ENCODE measurements at places on chromosomes 4 and X.

DNA sequence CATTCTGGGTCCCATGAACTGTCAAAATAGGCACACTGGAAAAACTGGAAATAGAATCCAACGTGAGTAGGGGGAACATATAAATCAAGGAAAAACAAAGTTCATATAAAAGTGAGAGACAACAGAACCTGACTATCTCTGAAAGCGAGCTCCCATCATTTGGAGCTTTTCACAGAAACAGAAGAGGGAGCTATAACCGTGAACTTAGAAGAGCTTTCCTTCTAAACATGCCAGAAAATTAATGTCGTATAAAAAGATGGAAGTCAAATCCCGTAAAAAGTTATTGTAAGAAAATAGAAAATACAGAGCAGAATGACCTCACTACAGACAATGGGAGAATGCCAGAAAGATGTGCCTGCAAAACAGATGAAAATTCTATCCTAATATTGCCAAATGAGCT lies 23.9 kb upstream of the HSD17B10 start:
- DNase-seq: no peak

GRCh38 chrX:48711929-48712505 lies 15.5 kb downstream of the SUV39H1 start:
- no peak for DNase-seq

GRCh38 chrX:110409925-110410324 lies 51.3 kb downstream of the RTL9 start:
- DNase-seq: no peak

DNA sequence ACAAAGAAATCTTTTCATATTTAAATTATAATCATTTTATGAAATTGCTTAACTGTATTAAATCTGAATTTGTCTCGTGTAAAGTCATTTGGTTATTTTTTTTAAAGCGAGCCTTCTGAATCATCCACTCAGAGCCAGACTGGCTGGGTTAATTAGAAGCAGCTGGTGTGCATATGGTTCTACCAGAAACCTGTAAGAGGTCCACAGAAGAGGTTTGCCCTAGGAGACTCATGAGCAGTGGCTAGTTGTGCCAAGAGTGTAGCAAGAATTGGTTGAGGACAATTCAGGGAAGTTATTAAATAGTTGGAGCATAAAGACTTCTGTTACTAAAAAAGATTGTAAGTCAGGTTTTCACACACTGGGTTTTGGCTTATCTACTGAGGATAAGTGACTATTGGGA lies 267.4 kb downstream of the IL1RAPL2 start:
- no peak for DNase-seq

DNA sequence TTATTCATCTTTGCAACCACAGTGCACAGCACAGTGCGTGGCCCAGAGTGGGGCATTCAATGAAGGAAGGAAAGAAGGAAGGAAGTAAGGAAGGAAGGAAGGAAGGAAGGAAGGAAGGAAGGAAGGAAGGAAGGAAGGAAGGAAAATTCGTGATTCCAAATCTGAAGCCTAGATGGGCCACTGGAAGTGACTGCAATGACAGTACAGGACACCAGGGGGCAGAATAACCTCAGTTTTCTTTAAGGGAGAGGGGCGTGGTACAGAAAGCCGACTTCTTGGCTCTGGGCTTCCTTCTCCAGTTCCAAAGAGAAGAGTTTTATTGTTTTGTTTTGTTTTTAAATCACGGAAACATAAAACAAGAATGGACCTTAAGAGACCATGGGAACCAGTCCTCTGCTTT lies 47.8 kb downstream of the APLN start:
- DNase-seq: peak; percentile 58

DNA sequence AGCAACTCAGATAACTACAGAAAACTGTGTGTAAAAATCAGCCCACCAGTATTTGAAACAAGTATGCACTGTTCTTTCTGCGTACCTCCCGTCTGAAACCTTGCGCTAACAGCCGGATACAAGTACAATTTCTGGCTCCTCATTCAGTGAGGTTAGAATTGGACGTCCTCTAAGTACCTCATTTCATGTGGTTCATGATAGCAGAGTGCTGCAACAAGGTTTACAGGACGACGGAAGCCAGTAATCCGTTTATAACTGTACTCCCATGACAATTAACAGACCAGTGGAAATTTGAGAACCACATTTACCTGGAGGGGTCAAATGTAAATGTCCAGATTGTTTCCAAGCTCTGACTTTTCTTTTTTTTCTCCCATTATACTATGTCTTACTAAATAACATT lies 52.9 kb upstream of the TENM3 start:
- DNase-seq: no peak

- DNase-seq: no peak
These were observed 35.5 kb downstream of the NOP14 start for GRCh38 chr4:2927696-2928075.

GRCh38 chr4:3320361-3321023 lies 27.7 kb downstream of the RGS12 start:
- no peak for DNase-seq

DNA sequence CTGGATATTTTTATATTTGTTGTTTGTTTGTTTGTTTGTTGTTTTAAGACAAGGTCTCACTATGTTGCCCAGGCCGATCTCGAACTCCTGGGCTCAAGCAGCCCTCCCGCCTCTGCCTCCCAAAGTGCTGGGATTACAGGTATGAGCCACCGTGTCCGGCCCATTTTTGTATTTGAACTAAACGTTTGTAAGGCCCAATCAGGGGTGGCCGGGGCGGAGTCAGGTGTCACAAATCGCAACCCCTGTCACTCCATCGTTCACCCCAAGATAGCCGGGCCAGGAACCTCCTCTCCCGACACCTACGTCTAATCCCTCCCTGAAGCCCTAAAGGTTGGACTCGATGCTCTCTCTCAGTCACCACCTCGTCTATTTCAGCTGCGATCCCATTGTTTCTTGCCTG lies 722 bp upstream of the EFHC2 start:
- DNase-seq: peak; percentile 14

DNA sequence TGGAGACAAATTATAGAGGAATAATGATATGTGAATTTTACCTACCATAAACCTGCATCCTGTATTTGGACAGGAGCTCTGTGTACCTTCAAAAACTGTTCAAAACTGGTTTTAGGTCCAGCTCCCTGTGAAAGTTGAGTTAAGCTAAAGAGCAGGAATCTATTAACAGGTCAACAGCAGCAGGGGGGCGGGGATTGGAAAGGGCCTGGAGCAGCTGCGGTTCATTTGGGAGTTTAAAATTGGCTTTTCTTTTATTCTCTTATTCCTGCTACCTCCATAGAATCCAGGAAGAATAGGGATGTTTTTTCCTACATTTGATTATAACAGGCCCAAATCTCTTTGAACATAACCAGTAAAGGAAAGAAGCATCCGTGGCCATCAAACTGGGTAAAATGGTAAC lies 23.8 kb downstream of the SHROOM3 start:
- DNase-seq: no peak

DNA sequence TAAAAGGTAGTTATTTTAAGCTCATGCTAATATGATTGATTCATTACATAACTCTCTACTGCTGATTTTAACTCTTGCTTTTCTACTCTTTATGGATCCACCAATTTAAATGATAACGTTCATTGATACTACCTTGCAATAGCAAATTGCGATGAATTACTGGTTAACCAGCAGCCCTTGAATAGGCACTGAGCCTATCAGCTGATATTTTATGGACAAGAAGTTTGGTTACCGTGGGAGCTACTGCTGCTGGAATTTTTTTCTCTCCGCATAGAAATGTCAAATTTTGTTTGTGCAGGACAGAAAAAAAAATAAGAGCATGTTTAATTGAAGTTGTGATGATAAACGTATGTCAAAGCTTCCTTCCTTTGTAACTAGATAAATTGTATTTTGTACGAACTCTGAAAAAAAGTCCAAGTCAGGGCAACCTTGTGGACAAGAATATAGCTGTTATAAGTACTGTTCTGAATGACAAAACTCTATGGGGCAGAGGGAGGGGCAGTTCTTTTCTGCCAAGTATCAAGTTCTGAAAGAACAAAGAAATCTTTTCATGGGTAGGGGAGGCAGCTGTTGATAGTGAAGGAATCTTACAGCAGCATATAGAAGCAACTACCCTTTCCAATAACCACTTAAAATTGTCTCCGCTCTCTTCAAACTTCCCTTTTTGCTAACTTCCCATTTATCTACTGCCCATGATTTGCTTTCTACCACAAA lies 434.9 kb upstream of the PABPC4L start:
- DNase-seq: no peak

DNA sequence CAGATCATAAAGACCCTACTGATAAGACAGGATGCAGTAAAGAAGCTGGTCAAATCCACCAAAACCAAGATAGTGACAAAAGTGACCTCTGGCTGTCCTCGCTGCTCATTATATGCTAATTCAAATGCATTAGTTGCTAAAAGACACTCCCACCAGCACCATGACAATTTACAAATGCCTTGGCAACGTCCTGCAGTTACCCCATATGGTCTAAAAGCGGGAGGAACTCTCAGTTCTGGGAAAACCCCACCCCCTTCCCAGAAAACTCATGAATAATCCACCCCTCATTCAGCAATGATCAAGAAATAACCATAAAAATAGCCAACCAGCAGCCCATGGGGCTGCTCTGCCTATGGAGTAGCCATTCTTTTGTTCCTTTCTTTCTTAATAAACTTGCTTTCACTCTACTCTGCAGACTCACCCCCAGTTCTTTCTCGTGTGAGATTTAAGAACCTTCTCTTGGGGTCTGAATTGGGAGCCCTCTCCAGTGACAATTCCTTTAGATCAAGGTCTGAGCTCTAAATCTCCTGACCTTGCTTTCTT lies 217.1 kb upstream of the STS start:
- DNase-seq: no peak

- no peak for DNase-seq
These were observed 36.0 kb downstream of the BST1 start for GRCh38 chr4:15738877-15739276.

DNA sequence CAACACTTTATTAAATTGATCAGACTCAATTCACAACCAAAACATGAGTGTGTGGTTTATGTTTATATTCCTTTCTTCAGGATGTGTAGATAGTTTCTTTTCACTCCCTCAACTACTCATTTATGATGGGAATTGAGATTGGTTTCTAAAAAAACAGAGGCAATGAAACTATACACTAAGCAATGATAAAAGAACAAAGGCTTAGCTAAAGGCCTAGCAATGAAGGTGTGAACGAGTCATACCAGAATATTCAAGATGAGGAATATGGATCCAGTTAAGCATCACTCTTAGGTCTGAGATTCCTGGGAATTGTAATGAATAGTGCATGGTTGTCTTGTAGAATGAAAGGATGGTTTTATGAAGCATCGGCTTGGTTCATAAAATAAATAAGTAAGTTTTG lies 17.5 kb upstream of the RASL11B start:
- no peak for DNase-seq

DNA sequence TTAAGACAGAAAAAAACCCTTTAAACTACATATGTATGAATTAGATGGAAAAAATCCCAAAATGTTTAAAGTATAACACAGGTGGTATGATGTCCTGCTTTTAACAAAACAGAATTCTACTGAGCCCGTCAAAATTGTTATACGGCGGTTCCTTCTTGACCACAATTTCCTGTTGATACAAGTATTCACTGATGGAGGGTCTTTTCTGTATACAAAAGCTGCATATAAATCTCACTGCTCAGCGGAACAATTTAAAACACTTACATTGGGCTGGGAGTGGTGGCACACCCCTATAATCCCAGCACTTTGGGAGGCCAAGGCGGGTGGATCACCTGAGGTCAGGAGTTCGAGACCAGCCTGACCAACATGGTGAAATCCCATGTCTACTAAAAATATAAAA lies 62.4 kb downstream of the RPS6KA3 start:
- no peak for DNase-seq

DNA sequence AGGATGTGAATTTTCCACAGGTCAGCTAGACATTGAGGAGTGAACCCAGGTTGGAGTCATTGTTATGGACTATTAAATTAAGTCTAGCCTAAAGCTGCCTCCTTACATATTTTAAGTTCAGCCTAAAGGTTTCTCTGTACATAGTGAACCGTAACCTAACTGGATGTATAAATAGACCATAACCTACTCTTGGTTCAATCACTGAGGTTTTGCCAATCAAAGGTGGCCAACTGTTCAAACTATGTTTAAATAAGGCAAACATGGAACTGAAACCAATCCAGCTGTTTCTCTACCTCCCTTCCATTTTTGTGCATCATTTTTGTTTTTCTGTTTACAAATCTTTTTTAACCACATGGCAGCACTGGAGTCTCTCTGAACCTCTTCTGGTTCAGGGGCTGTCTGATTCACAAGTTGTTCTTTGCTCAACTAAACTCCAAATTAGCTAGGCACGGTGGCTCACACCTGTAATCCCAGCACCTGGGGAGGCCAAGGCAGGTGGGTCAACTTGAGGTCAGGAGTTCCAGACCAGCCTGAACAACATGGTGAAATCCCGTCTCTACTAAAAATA lies 43.9 kb upstream of the SFRP2 start:
- DNase-seq: no peak

- DNase-seq: peak; percentile 1
These were observed 52.5 kb downstream of the LINC00632 start for GRCh38 chrX:140762061-140762460.

- DNase-seq: no peak
These were observed 22.1 kb downstream of the TMSB4X start for GRCh38 chrX:12996934-12997435.

- no peak for DNase-seq
These were observed 48.1 kb upstream of the FAM9C start for GRCh38 chrX:13092455-13092941.

GRCh38 chr4:76703123-76703490 lies 194.8 kb downstream of the SOWAHB start:
- no peak for DNase-seq

- no peak for DNase-seq
These were observed 26.7 kb downstream of the MANBA start for GRCh38 chr4:102734116-102734515.

- DNase-seq: no peak
These were observed 15.6 kb downstream of the BCORL1 start for GRCh38 chrX:129998021-129998420.

DNA sequence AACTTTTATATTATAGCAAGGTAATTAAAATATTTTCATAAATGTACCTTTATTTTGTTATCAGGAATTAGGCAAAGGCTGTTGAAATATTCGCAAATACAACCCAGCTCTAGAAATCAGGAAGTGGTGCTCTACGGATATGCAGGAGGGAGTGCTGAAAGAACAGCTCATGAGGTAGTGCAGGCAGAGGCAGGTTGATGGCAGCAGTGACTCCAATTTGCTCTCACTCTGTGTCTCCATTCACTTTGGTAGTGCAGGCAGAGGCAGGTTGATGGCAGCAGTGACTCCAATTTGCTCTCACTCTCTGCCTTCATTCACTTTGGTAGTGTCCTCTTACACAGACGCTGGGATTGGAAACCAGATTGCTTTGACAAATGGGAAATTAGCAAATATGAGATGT lies 277.9 kb downstream of the TRIML1 start:
- DNase-seq: no peak

GRCh38 chr4:118760092-118760491 lies 74.9 kb downstream of the METTL14 start:
- DNase-seq: peak; percentile 16

- DNase-seq: no peak
These were observed 132.1 kb upstream of the PCDH18 start for GRCh38 chr4:137664416-137664815.

All from germinal center (tissue), 1 donor.